ENCODE measurements at places on chromosomes 1 and 21. TPM values are rescaled to one million over a fixed set of nuclear protein-coding genes. Genes with fewer than 3 reads are reported as not detected.

Gene RGS4
- total RNA-seq, result 10.4 TPM

- DNase-seq, result no peak
Observed at GRCh38 chr1:99843760-99844159, 6.4 kb upstream of the AGL start.

DNA sequence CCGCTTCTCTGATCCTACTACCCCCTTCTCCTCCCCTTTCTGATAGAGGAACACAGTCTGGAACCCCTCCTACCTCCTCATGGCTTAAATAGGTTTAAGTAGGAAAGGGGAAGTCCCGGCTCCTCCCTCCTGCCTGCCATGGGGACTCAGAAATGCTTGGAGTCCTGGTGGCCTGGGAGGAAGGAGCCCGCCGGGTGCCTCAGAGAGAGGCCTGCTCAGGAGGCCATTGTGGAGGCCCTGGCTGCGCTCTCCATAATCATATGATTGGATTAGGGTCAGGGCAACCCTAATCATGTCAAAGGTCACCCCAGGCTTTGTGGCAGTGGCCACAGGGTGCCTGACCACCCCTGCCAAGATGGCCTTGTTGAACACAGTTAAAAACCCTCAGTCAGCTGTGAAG is 29.0 kb downstream of the WNT3A start:
- DNase-seq, result no peak

- DNase-seq, result no peak
Observed at GRCh38 chr1:7339953-7340352, 431.1 kb upstream of the VAMP3 start.

GRCh38 chr1:2920421-2921015 is 100.7 kb upstream of the ACTRT2 start:
- DNase-seq, result no peak

- peak; percentile 88 for DNase-seq
Observed at GRCh38 chr1:224497714-224498573, 63.3 kb upstream of the WDR26 start.

GRCh38 chr1:3578433-3578805 is 32.9 kb downstream of the MEGF6 start:
- no peak for DNase-seq

GRCh38 chr1:116372191-116372590 is 853 bp upstream of the ATP1A1 start:
- no peak for DNase-seq

- DNase-seq, result no peak
Observed at GRCh38 chr1:235950318-235950717, 83.6 kb upstream of the LYST start.

- DNase-seq, result peak; percentile 64
Observed at GRCh38 chr1:238485912-238486209, 595.1 kb upstream of the ZP4 start.

Gene CLCA2
- total RNA-seq, result 0.05 TPM

Gene BCAR3
- 21.2 TPM for total RNA-seq

GRCh38 chr1:103283371-103283770 is 175.0 kb upstream of the COL11A1 start:
- no peak for DNase-seq

DNA sequence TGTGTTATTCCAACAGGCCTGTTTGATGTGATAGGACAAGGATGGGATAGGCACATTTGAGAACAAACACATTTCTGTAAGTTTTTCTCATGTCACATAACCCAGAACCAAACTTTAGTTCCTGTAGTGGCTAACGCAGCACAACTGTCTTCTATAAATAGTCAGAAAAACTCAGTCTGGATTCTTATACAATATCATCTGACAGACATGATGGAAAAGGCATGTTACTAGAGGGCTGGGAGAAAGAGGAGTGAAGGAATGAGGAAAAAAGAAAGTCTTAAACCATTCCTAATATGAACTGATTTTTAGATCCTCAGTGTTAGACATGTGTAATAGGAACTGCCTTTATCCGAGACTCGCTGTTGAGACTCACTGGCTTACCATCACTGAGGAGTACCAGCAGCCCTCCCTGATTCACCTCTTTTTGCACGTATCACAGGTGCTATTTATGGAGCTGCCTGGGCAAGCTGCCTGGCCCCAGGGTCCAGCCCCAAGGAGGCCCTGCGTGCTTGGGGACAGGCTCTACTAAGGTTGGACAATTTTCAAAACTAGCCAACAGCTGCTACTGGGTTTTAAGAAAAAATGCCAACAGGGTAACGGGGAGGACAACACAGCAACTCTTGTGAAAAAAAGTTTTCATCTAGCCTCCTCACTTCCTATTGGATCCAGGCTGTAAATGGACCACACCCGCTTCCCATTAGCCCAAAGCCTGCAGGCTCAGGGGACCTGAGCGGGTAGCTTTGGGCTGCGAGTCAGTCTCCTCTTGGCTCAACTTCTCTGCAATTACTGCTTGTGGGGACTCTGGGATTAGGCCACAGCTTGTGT is 30.7 kb upstream of the SERBP1 start:
- peak; percentile 34 for DNase-seq

- peak; percentile 27 for DNase-seq
Observed at GRCh38 chr1:7068552-7068951, 283.3 kb downstream of the CAMTA1 start.

GRCh38 chr1:6554907-6555778 is at the start of gene TAS1R1:
Gene TAS1R1, plus strand, starts transcription at chr1:6555307. Its CDS starts 67 bp downstream, at chr1:6555374.
- DNase-seq, result peak; percentile 14

- peak; percentile 12 for DNase-seq
Observed at GRCh38 chr1:39250460-39251240, 46.2 kb downstream of the MACF1 start.

DNA sequence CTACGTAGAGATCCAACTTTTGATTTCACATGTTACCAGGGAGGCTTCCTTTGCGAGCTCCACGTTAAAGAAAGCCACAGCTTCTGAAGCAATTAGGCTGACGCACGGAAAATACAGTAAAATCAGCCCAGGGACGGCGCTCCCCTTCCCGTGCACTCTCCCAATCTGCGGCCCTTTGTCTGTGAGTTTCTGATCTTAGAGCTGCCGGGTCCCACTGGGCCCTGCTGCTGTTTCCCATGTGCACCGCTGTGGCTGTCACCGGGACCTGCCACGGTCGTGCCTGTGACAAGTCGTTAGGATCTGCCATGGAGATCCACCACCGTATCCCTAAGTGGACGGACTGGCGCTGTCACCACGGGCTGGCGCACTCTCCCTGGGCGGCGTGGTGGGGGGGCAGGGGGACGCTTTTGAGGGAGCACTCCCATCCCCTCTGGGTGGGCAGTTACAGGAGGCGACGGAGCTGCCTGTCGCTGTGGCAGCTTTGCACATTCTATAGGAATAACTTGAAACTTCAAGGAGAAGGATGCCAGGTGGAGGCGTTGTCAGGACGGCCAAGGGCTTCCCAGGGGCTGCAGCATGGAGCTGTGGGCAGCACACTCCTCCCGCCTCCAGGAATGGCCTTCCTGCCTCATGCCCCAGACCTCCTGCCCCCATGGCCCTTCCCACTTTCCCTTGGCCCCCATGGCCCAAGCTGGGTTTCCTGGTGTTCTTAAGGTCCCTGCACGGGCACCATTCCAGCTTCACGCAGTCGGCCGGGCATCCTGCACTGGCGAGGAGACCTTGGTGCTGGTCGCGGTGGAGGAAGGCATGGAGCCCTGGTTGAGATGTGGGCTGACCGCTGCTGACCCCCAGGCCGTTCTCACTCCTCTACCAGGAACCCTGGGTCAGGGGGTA is 85.1 kb downstream of the PRDM16 start:
- no peak for DNase-seq

DNA sequence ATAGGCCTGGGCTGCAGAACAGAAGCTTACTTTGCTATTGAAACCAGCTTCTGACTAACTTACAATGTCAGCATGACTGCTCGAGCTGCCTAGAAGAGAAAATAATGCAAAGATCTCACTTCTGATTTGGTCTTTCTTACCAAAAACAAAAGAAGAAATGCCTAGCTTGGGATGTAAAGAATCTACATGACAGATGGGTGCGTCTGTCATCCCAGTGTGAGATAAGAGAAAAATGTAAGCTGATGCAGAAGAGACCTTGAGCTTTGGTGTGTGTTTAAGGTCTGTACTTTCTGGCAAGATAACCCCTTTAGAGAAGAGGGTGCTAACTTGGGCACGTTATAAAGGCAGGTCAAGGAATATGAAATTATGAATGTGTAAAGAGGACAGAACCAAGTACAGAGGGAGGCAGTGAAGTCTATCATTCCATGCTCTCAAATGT is 3.6 kb downstream of the FAM20B start:
- no peak for DNase-seq

Gene TNFRSF8
- total RNA-seq, result 0.82 TPM

Gene ARHGAP30
- not detected for total RNA-seq

DNA sequence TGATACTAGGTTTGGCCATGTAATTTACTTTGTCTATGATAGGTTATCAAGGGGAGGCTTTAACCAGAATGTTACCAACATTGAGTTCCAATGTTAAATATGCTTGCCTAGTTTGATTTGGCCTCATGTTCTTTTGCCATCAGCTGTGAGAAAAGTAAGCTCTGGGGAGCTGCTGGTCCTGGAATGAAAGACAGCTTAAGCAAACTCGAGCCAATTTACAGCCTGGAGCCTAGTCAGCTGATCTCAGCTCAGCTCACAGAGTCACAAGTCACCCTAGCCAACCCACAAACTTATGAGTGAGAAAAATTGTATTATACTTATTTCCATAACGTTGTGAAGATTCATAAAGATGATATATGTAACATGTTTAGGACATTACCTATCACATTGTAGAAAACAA is 426.7 kb downstream of the RWDD3 start:
- DNase-seq, result no peak

DNA sequence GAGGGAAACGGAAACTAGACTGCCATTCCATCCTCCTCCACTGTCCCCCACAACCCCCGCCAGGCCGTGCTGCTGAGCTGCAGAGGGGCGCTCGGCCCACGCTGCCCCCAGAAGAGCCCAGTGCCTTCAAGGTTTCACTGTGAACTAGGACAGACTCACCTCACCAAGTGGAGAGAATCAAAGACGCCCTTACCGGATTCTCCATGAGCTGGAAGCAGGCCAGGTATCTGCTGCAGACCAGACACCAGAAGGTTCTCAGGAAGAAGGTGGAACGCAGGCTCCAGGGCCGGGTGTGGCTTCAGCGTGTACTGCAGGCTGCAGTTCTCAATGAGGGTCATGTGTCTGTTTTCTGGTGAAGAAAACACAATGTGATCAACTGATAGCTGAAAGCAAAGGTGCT is 30.6 kb downstream of the NPHP4 start:
- no peak for DNase-seq

DNA sequence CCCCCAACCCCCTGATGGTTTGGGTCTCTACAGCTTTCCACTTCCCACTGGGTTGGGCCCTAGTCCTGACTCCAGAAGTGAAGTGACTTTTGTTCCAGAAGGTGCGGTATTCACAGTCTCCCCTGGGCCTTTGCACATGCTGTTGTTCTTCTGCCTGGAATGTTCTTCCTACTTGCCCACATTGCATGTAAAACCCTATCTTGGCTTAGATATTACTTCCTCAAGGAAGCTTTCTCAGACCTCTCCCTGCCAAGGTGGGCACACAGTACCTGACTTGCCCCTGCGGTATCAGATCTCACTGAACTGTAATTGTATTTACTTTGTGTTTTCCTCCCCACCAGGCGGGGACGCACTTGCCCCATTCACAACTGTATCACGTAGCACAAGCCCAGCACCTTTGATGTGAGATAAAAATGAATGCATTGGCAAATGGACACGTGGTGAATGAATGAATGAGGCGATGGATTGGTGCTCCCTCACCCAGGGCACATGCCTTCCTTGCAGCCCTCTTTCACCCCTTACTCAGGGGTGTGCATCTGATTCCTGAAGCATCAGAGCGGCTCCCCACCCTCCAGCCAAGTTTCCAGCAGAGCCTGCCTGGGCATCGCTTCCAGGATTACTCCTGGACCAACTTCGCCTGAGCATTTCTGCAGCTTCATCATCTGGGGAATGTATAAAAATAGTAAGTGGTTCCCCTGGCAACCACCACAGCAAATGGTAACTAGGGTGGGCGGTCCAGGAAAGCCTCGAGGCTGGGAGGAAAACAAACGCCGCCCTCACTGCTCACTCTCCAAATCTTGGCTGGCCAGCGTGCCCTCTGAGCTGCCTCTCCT is 19.8 kb downstream of the NENF start:
- DNase-seq, result no peak

DNA sequence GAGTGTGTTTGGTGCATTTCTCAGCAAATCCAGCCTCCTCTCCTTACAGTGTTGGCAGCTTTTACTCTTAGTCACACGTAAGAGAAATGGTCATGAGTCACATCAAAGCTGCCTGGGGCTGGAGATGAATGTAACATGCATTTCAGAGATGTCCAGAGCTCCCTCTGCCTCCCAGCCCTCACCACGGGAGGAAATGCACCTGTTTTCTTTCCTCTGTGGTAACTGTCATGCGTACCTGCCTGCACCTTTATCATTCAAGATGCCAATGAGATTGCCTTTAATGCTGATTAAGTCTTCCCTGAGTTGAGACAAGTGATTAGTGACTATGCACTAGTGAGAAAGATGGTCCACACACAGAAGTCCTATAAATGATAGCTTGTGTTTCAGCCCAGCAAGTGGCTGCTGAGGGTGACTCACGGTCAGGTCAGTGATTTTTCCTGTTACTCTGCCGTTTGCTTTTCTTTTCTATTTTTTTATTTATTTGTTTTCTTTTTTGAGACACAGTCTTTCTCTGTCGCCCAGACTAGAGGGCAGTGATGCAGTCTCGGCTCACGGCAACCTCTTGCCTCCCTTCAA is 277.3 kb upstream of the FMN2 start:
- DNase-seq, result peak; percentile 85

Gene KCNJ15
- total RNA-seq, result not detected

DNA sequence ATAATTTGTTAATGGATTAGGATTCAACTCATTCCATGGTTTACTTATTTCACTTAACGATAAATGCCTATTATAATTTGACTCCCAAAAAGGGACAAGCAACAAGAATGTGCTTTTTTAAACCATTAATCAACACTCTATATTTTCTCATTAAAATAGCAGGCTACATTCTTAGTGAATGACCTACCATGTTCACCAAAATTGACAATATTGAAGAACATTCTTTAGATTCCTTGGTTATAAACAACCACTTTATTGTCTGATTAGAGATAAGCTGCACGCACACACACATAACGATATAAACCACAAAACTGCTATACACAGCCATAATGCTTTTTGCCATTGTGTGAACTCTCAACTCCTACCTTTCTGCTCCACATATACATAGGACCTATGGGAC is 75.4 kb upstream of the LRRC7 start:
- no peak for DNase-seq
